ENCODE measurements at places on chromosomes 4 and X. TPM values are rescaled to one million over a fixed set of nuclear protein-coding genes. Genes with fewer than 3 reads are reported as not detected.

The SORBS2 gene
- total RNA-seq = 188 TPM

The ATOH1 gene
- total RNA-seq = not detected

The FDCSP gene
- total RNA-seq = not detected

The NRK gene
- 0.07 TPM for total RNA-seq

The VEGFD gene
- 0.07 TPM for total RNA-seq

The NR3C2 gene
- total RNA-seq = 15.1 TPM

The PPARGC1A gene
- total RNA-seq = not detected

The FAAH2 gene
- not detected for total RNA-seq

The APLN gene
- total RNA-seq = 583 TPM

The USP51 gene
- 0.79 TPM for total RNA-seq

The AMTN gene
- not detected for total RNA-seq

The S100G gene
- total RNA-seq = not detected

The CAPN6 gene
- not detected for total RNA-seq

The TENM3 gene
- total RNA-seq = 14.7 TPM

The SUPT20HL2 gene
- total RNA-seq = not detected

The MAGEC1 gene
- total RNA-seq = not detected

The IRS4 gene
- not detected for total RNA-seq

The TRPC5OS gene
- total RNA-seq = not detected

The C4orf54 gene
- total RNA-seq = under 0.01 TPM

The YY2 gene
- 0.49 TPM for total RNA-seq

The NOP14 gene
- 32.4 TPM for total RNA-seq

The IL1RAPL2 gene
- total RNA-seq = not detected

The CSAG3 gene
- total RNA-seq = not detected

The GLOD5 gene
- total RNA-seq = not detected

All from mammary microvascular endothelial cell (primary cell).